Central memory CD8-positive, alpha-beta T cell (primary cell): ENCODE measurements at places on chromosomes 12 and 14.

DNA sequence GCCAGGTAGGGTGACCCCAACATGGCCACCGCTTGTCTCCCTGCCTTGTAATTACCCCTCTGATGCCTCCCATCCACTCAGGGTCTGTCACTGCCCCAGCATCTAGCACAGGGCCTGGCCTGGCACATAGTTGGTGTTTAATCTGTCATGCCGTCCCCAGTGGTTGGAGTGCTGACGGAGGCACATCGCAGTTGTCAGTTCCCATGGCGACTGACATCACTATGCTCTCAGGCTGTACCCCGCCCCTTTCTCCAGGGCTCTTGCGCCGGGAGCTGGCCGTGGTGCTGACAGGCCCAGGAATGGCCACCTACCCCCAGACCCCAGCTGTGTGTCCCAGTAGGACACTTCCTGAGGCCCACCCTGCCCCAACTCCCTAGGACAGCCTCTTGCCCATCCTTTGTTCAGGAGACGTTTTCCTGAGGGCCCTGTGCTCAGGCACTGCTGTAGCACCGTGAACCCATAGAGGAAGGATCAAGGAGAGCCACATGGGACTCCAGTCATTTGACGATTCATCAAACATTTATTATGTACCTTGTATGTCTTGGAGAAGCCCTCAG, 23.0 kb downstream of the FAM222A start:
- no peak for DNase-seq

DNA sequence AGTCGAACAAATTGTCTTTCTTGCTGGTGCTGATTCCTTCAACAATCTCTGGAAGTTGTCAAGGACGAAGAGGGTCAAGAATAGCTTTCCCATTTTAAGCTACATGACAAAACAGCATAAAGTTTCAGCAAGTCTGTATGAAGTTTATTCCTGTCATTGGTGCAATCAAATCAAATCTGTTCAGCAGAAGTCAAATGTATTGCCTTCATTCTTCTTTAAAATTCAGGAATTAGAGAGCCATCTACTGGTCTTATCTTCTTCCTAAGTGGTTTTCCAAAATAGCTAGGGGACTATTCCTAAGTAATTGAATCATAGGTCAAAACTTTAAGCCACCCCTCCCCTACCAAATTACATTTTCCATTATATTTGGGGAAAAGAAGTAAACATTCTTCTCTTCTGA, 990.2 kb downstream of the GALC start:
- no peak for DNase-seq

DNA sequence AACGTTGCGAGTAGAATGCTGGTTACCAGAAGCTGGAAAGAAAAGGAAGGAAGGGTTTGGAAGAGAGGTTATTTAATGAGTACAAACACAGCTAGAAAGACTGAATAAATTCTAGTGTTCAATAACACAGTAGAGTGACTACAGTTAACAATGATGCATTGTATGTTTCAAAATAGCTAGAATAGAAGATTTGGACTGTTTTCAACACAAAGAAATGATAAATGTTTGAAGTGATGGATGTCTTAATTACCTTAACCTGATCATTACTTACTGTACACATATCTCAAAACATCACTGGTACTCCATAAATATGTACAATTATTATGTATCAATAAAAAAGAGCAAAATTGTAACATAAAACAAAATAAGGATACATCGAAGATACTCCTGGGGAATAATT, 1221.8 kb upstream of the SEL1L start:
- DNase-seq = no peak

GRCh38 chr12:2667716-2668440, 126.9 kb upstream of the FKBP4 start:
- no peak for DNase-seq

- no peak for DNase-seq
Observed at GRCh38 chr12:66446276-66446675, 144.0 kb downstream of the HELB start.

DNA sequence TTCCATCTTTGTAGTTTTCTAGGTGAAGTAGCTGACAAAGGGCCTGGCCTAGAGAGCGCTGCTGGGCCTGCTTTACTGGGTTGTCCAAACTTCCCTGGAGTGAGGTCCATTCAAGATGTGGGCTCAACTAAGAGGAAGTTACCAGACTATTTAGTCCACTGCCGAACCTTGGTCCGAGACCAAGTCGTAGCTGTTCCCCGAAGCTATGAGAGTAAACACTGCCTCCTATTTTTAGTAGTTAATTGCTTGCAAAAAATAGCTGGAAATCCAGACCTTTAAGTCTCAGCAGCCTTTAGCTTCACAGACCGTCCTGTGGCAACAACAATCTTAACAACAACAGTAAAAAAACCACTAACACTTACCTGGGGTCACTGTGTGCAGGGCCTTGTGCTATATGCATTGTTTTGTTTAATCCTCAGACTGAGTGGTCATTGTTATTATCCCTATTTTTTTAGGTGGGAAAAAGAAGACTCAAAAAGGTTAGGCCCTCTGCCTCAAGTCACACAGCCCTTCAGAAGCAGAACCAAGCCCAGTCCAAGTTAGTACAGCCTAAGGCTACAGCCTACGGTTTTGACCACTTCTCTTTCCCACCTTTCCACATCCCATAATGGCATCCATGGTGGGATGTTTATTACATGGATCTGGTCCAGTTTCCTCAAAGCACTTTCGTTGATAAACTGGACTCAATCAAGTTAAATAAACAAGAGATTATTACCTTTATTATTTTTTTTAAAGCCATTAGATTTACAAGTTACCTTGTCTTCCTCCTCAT, 30.6 kb downstream of the SOCS2 start:
- no peak for DNase-seq

DNA sequence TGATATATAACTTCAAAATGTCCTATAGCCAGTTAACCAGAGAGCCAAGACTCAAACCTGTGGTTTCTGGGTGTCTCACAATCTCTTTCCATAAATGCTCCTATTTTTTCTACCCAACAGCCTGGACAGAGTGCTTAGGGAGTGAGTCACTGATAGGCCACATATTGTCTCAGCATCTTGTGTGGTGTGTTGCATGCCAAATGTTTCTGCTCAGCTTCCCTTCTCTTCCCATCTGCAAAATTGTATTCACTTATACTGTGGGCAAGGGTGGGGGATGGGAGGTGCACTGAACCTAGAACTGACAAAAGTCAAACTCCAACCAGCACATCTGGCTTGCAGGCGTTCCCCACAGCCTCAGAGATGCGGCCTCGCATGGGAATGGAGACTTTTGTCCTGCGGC, 123.3 kb downstream of the KCNA5 start:
- no peak for DNase-seq

GRCh38 chr12:76002598-76003354, 28.8 kb downstream of the PHLDA1 start:
- DNase-seq = no peak

DNA sequence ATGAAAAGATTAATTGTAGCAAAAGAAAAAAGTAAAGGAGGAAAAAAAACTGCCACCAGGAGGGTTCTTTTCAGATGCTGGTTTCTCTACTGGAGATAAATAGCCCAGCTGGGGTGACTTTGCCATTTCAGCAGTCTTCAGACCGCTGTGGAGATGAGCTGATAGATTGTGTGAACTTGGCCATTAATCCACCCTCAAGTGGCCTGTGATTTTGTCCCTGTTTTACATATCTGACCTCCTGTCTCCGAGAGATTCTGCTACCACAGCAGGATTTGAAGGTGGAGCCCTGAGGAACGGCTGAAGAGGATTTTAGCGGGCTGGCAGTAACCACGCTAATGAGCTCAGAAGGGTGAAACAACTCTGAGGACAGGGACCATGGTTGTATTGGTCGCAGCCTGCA, 72.7 kb downstream of the WSCD2 start:
- DNase-seq = no peak

- DNase-seq = no peak
Observed at GRCh38 chr14:63164108-63164683, 40.0 kb upstream of the RHOJ start.

DNA sequence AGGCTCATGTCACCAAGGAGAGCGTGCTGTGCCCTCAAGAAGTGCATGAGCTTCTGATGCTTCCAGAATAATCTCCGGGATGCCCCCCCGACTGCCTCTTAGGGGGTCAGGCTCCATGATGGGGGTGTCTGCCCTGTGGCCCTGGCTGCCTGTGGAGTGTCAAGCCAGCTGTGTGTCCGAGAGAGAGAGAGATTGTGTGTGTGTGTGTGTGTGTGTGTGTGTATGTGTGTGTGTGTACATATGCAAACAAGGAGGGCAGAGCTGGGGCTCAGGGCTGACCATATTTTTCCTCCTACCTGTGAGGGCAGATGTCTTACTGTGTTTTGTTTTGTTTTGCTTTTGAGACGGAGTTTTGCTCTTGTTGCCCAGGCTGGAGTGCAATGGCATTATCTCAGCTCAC, 5.6 kb upstream of the ALDH2 start:
- no peak for DNase-seq

GRCh38 chr14:55136241-55136640, 7.2 kb downstream of the LGALS3 start:
- no peak for DNase-seq

GRCh38 chr12:132116709-132117557, 27.2 kb downstream of the DDX51 start:
- DNase-seq = no peak

- no peak for DNase-seq
Observed at GRCh38 chr12:53657041-53657440, 18.8 kb downstream of the ATP5MC2 start.

- DNase-seq = no peak
Observed at GRCh38 chr14:23252420-23253333, 14.9 kb downstream of the RNF212B start.

DNA sequence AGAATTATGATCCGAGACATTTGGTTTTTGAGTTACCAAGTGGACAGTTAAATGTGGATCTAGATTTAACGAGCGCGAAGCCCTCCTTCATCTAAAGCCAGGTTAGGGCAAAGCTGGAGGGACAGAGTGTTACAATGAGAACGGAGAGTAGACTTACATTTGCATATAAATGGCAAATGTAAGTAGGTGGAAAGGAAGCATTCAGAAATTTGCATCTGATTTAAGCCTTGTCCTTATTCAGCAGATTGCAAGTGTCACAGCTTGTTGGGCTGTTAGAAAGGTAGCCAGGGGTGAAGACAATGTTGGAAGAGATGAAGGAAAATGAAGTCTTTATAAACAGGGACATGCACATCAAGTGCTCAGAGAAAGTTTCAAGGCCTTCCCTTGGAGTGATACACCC, 806.2 kb downstream of the GALC start:
- DNase-seq = no peak

- no peak for DNase-seq
Observed at GRCh38 chr12:93979189-93979588, 169.2 kb upstream of the PLXNC1 start.

GRCh38 chr12:66491853-66492252, 187.0 kb downstream of the GRIP1 start:
- DNase-seq = no peak

DNA sequence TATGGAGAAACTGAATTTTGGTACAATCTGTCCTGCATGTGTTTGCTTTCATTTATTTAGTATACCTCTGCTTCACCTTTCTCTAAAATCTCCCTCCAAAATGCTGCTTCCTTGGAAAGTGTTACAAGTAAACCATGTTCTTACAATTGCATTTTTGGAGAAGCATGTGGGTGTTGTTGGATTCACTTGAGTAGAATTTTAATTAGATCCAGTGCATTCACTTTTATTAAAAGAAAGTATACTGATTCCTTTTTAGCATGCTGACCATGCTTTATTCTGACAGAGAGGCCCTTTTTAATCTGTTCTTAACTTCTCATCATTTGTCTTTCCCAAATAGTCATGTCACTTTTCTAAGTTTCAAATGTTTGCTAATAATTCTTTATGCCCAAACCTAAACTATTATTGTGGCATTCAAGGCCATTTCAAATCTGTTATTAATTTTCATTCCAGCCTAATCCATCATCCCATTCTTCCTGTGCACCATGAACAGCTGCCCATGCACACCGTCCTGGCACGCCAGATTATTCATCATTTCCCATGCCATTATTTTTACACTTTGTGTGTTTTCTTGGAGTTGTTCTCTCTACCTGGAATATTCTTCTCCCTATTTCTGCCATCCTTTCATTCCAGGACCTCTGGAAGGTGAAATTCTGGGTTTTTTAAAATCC, 90.7 kb downstream of the METTL25 start:
- DNase-seq = no peak

- no peak for DNase-seq
Observed at GRCh38 chr12:108973629-108974152, 47.2 kb downstream of the SVOP start.

DNA sequence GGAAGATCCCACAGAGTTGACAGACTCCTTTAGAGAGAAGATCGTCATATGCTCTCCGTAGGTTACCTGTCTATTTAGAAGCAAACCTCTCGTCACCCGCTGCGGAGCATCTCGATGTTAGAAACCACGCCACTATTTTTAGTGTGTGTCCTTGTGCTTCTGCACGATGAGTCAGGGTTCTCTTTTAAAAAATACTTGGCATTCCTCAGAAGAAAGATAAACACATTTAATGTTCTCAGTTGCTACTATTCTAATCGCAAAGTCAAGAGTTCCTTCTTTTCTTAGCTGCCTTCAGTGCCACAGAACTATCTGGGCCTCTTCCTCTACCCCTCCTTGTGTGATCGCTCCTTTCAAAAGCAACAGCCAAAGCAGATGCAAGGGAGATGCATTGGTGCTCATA, 192.4 kb downstream of the PELI2 start:
- no peak for DNase-seq
